ENCODE measurements at places on chromosomes 3 and 15. TPM values are rescaled to one million over a fixed set of nuclear protein-coding genes. Genes with fewer than 3 reads are reported as not detected.

FGF7 gene
- 0.08 TPM for total RNA-seq

C3orf33 gene
- total RNA-seq: 2.3 TPM

MESP2 gene
- total RNA-seq: not detected

DCUN1D1 gene
- 45.8 TPM for total RNA-seq

ERC2 gene
- total RNA-seq: not detected

ITIH1 gene
- 0.15 TPM for total RNA-seq

AHSG gene
- total RNA-seq: 0.66 TPM

FETUB gene
- total RNA-seq: not detected

MUC20 gene
- 0.63 TPM for total RNA-seq

NOX5 gene
- not detected for total RNA-seq

ZNF774 gene
- 1.0 TPM for total RNA-seq

NPAP1 gene
- not detected for total RNA-seq

KLHL6 gene
- total RNA-seq: 35.5 TPM

FBXL2 gene
- not detected for total RNA-seq

RARB gene
- 0.18 TPM for total RNA-seq

LMCD1 gene
- total RNA-seq: 0.76 TPM

KPNA1 gene
- total RNA-seq: 61.2 TPM

OCA2 gene
- total RNA-seq: not detected

SKOR1 gene
- total RNA-seq: 0.34 TPM

PLXND1 gene
- 6.2 TPM for total RNA-seq

SPINK8 gene
- not detected for total RNA-seq

ITPKA gene
- 0.27 TPM for total RNA-seq

SI gene
- not detected for total RNA-seq

ASB14 gene
- total RNA-seq: not detected

DGKG gene
- total RNA-seq: 1.2 TPM

CHRNA7 gene
- 0.21 TPM for total RNA-seq

CLDND1 gene
- total RNA-seq: 222 TPM

SERPINI1 gene
- 0.63 TPM for total RNA-seq

GRM7 gene
- not detected for total RNA-seq

ULK4 gene
- total RNA-seq: 8.8 TPM

P3H2 gene
- total RNA-seq: 0.19 TPM

TMEM40 gene
- total RNA-seq: not detected

C3orf49 gene
- not detected for total RNA-seq

ROBO1 gene
- total RNA-seq: 0.38 TPM

RTF1 gene
- total RNA-seq: 28.6 TPM

CHRNB4 gene
- not detected for total RNA-seq

RBPMS2 gene
- total RNA-seq: 0.22 TPM

PHLDB2 gene
- total RNA-seq: 0.82 TPM

IL16 gene
- total RNA-seq: 45.0 TPM

TICRR gene
- total RNA-seq: 4.5 TPM

HIGD2B gene
- not detected for total RNA-seq

CISH gene
- total RNA-seq: 268 TPM

ACP3 gene
- total RNA-seq: not detected

MASP1 gene
- total RNA-seq: 0.13 TPM

TIPIN gene
- total RNA-seq: 69.3 TPM

CATSPER2 gene
- 3.4 TPM for total RNA-seq

GP9 gene
- total RNA-seq: not detected
